HCT116 (cell line): ENCODE measurements at places on chromosomes 6 and 20.
A peak's percentile ranks its signal among the peaks of the same experiment; 100 is the strongest.

DNA sequence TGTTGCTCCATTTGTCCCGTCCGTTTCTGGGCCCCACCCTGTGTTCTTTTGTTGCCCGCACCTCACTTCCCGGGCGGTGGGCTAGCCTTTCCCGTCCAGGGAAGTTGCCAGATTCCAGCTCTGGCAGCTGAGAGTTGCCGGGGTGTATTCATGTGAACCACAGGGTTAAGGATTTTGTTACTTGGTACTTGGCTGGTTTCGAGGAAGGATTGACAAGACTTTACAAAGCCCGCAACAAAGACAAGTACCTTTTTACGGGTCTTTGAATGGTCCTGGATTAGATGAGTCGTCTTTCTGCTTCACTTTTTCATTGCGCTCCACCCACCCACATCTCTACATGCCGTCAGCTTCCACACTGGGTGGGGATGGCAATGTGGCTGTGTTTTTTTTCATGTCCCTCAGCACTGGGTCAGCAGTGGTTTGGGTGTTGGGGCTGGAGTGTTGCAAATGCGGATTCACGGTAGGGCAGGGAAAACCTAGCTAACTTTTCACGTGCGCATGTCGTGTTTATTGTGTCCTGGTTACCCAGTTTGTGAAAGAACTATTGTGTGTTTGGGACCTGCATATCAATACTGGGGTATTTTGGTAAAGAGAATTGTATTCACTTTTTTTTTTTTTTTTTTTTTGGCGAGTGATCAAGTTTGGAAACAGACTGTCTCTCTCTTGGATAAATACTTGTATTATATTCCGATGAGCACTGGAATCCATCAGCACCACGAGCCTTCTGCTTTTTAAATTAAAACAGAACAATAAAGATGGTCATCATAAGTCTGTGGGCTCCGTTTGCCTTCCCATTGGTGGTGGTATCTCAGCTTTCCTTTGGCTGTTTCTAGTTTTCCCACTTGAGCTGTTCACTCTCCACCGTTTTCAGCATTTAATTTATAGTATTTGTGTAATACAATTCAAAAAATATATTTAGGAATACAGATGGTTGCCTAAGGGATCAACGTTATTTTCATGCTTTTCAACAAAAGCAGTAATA is 1.2 kb downstream of the DUSP22 start:
- no peak for DNase-seq

DNA sequence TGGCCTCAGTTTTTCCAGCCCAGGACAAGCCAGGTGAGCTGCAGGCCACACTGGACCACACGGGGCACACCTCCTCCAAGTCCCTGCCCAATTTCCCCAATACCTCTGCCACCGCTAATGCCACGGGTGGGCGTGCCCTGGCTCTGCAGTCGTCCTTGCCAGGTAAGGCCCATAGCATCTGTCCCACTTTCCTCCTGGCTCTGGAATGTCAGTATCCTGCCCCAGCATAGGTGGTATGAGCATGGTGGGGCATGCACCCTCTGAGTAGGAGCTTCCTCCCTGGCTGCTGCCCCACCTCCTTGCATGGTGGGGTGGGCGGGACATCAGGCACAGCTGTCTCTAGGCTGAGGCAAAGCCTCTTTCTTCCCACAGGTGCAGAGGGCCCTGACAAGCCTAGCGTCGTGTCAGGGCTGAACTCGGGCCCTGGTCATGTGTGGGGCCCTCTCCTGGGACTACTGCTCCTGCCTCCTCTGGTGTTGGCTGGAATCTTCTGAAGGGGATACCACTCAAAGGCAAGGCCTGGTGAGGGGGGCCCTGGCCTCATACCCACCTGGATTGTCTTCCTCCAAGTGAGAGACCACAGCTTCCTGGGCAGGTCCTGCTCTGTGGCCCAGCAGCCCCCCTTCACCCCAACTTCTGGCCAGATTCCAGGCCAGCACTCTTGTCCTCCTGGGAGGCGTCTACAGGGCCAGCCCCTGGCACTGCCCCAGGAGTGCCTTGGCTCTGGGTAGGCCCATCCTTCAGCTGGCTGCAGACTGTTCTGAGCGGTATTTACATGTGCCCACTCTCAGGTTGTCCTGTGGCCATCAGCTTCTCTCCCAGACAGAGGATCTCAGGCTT is 9.1 kb downstream of the PI16 start:
- no peak for DNase-seq

DNA sequence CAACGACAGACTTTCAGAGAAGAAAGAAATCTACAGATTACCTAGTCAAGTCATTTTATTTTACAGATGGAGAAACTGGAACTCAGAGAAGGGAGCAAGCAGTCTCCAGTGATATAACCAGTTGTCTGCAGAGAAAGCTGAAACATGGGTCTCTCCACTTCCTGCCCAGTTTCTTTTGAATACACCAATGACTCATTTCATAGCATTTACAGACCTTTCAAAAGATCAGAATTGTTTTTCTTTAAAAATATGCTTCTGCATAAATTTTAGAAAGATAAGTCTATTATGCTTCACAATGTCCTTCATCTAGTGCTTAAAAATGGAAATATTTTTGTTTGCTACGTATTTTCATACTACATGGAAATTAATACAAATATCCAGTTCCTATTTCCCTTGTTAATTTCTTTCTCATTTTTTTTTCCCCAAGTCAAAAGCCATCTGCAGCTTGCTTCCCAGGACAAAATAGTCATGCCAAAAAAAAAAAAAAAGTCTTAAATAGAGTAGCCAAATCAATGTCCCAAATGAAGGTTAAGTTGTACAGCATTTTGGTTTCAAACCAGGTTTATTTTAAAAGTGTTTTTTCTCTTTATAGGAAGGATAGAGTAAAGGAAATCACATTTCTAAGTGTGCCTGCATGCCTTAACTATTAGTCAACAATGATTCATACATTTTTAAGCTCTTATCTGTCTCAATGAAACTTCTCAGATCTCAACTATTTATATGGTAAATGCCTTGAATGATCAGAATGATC is 36.9 kb downstream of the ARHGAP18 start:
- DNase-seq = peak; percentile 80

DNA sequence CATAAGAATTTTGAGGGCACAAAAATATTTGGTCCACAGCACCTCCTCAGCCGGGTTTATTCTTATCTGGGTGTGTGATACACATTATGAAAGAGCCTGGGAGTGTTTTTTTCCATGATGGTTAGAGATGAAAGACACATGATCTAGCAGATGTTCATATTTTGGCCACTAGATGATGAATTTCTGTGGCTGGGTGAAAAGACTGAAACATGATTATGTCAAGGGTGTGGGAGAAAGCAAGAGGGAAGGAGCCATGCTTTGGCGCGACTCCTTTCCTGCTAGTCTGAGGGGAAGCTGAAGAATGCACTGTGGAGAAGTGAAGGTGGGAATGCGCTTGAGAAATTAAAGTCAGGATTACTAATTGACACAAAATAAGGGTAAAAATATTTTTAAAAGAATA is 102.3 kb downstream of the SH3BGRL2 start:
- DNase-seq = no peak

DNA sequence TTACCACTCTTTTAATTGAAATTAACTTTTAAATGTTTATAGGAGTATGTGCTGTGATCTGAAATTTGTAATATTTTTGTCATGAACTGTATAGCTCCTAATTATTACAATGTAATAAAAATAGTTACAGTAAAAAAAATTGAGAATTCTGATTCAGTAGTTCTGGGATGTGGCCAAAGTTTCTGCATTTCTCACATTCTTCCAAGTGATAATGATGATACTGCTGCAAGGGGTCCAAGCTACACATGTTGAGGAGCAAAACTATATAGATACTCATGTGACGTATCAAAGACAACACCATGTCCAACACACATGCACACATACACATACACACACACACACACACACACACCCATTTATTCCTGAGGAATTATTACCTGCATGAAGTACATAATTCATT is 71.0 kb upstream of the FAM83B start:
- no peak for DNase-seq

GRCh38 chr6:106629103-106629858 is at the start of the genes QRSL1 and RTN4IP1:
TSS of gene QRSL1 (plus strand) at chr6:106629578. CDS start at chr6:106629682, 104 bp downstream.
TSS of gene RTN4IP1 (minus strand) at chr6:106629498. CDS start at chr6:106629021, 477 bp downstream.
- peak; percentile 86 for DNase-seq

DNA sequence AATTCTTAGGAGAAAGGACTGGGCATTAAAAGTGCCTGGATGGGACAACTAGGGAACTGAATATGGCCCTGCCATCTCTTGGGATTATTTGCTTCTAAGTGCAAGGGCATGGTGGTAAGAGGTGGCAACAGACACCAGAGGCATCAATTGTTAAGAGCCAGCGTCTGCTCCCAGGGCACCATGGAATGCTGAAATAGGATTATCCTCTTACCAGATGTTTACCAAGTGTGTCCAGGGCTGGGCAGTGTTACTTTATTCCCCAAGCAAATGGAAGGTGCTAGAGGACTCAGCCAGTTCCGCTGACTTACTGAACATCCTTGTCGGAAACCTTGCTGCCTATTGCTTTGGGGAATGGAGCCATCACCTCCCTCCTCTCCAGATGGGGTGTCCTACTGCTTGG is 273.6 kb upstream of the SUPT3H start:
- no peak for DNase-seq

DNA sequence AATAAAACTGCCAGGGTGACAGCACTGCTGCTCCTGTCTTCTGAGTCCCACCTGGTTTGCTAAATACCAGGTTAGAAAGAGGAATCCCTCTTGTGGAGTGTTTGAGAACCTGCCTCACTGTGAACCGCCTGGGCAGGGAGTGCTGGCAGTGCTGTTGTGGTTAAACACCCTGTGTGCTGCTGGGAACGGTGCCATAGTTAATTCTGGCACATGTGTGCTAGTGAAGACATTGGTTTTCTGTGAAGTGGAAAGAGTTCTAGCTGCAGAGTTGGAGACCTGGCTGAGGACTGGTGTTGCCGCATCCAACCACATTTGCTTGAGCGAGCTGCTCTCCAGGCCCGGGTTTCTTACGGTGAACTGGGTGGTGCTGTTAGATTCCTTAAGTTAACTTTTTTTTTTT is 72.7 kb downstream of the IGF2R start:
- no peak for DNase-seq

GRCh38 chr20:50520222-50520880 is 10.2 kb downstream of the PTPN1 start:
- DNase-seq = no peak

DNA sequence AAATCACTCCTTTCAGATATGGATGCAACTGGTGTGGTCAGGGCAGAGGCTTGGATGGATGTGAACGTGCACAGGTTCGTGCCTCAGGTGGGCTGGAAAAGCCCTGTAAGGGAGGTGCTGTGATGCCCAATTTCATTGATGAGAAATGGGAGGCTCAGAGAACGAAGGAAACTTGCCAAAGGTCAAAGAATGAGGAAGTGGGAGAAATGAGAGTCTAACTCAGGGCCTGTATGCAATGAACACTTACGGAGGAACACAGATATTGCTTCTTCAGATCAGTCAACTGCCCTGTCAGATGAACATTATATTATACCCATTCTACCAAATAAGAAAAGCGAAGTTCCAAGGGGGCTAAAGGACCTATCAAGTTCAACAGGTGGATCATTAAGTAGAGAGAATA is 134.7 kb downstream of the RCAN2 start:
- DNase-seq = no peak

DNA sequence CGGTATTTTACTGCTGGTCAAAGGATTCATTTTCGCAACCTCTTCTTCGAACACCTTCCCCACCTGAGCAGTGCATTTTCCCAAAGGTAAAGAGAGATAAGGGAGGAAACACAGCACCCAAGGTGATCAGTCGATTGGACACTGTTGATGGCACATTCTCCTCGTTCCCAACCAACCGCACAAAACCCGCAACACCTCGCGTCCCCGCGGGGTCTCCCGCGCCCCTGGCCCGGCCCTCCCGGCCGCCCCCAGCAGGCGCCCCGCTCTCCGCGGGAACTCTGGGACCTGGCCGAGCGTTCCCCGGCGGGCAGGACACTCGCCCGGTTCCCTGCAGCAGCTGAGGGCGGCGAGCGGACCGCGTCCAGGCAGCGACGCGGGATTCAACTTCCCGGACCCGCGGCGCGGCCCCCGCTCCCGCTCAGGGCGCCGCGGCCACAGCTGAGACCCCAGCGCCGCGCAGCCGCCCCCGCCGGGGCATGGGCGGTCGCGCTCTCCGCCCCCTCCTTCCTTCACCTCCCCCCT is 506 bp downstream of the RGS17 start:
- DNase-seq = no peak

DNA sequence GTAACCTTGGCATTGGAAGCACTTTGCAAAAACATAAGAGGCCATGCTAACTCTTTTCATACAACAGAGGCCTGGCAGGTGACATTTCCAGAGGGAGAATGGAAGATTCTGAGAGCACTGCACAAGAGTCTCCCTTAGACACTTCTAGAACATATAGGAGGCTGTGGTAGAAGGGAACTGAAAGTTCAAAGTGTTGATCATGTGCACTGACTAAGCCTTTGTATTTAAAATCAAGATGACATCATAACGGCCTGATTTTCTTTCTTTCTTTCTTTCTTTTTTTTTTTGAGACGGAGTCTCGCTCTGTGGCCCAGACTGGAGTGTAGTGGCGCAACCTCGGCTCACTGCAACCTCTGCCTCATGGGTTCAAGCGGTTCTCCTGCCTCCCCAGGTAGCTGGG is 26.8 kb upstream of the DNAAF9 start:
- no peak for DNase-seq

DNA sequence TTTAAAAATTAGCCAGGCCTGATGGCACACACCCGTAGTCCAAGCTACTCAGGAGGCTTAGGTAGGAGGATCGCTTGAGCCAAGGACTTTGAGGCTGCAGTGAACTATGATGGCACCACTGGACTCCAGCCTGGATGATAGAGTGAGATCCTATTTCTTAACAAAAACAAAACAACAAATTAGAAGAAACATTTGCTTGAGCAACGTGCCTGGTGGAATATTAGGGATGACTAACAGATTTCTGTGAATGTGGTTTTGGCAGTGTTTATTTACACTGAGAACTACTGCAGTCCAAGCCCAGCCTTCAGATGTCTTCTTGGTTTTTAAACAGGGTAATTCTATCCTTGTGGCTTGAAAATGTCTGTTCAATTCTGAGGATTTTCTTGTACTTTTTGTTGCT is 9.2 kb downstream of the PPP1R3G start:
- DNase-seq = no peak

DNA sequence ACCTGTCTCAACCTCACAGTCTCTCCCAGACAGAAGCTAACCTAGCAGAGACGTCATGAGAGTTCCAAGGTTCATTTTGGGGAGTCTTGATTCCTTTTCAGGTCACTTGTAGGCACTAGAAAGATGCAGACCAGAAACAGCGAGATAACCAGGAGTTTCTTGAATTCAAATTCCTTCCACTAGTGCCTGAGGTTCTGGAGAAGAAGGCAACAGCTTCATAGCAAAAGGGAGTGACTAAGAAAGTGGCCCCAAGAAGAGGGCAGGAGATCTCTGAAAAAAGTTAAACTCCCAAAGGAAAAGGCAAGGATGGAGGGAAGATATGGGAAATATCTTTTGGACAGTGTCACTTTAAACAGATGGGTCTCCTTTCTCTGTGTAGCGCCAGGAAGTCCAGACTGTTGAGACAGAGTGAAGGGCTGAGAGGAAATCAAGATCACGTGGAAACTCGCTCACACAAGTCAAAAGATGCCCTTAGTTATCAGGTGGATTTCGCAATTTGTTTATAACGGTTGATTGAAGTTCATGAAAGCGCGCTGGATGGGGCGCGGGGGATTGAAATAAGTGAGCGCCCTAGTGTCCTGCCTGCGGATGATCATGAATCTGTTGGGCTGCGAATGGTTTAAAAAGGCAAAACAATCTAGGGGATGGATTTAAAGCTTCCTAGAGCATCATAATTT is 4.8 kb upstream of the PRSS16 start:
- DNase-seq = no peak
